NCI-H2171 (cell line): ENCODE measurements at places on chromosomes 11 and 22.

DNA sequence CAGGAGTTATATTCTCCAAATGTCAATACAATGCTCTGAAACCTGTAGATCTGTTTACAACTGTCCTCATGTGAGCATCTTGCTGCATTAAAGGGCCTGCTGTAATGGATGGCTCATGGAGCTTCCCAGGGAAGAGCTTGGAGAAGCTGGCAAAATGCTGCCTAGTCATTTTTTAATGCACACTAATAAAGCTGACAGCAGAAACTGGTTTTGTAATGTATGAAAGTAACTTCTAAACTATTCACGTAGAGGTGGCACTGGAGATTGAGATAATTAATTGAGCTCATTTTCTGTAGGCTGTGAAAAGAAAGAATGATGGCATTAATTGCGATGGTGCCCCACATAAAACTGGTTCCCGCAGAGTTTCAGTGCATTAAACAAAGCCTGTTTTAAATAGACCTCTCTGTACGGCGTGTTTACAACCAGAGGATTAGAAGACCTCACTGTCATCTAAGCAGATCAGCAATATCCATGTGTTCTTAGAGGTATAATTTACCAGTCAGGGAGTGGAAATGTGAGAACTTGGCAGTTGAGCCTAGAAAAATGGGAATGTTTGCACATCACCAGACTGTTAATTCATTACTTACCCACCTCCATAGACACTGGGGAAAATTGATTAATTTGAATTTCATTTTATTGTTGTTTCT is 16.0 kb downstream of the POLA2 start:
- DNase-seq, result no peak

DNA sequence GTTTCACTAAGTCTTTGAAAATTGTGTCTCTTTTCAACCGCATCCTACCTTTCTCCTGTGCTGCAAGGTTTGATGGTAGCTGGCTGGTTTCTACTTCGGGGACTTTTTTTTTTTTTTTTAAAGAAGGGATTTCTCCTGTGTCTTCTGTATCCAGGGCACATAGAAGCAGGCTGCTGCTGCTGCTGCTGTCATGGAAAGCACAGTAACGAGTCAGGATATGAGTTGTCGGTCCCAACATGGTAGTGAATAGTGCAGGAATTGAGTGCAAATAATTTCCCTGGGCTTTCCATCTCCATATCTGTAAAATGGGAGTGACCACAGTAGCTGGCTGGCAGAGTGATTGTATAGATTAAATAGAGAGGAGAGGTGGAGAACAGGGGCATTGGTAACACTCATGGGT is 118.3 kb upstream of the NAV2 start:
- no peak for DNase-seq

- DNase-seq, result no peak
Observed at GRCh38 chr11:126548581-126549550, 193.4 kb downstream of the ST3GAL4 start.

GRCh38 chr11:112587664-112588063 is 327.0 kb upstream of the PLET1 start:
- no peak for DNase-seq

DNA sequence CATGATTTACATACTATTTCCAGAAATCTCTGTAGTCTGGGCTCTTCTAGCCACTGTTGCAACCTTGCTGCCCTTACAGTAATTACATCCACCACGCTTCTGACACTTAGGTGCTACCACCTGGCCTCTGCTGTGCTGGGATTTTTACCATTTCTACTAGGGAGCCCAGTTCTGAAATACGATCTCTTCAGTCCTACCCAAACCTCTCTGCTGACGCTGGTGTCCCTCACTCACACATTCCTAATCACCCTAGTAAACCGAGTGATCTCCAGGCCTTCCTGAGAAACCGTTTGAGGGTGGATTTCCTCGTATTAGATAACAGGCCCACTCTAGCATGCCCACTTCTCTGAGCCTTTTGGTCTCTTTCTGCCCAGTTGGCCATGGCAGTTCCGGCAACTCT is 588.9 kb upstream of the CADM1 start:
- no peak for DNase-seq

DNA sequence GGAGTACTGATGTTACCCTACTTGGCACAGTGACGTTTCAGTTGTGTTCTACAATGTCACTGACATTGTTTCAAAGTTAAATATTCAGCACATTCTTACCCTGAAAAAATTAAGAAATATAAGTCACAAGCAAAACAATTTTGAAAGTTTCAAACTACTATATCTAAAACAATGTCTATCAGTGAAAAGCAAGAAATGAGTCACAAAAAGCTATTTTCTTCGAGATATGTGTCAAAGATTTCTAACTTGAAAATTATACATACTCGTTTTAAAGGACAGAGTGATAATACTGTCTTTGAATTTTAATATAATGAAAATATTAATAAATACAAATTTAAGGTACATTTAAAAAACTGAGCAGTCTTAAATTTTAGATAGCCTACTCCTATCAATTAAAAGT is 42.9 kb downstream of the RDX start:
- DNase-seq, result no peak

GRCh38 chr11:27700351-27701301 is at the start of gene BDNF:
Gene BDNF, minus strand, starts transcription at chr11:27700455. Its CDS starts 41,891 bp downstream, at chr11:27658564.
- DNase-seq, result no peak

DNA sequence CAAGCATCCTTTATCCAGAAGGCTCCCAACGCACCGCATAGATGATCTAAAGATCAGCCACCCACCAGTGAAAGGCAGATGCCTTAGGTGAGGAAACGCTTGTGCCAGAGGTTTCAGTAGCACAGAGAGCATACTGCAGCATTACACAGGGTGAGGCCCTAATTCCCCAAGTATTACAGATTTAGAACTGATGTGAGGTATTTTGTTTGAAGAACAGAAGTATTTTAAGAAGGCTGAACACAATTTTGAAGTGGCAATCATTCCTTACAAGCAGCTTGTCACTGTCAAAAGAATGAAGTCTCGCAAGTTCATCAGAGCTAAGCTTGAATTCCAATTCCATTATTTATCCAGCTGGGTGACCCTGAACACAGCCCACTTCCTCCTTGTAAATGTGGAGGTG is 70.0 kb upstream of the FAT3 start:
- DNase-seq, result no peak

DNA sequence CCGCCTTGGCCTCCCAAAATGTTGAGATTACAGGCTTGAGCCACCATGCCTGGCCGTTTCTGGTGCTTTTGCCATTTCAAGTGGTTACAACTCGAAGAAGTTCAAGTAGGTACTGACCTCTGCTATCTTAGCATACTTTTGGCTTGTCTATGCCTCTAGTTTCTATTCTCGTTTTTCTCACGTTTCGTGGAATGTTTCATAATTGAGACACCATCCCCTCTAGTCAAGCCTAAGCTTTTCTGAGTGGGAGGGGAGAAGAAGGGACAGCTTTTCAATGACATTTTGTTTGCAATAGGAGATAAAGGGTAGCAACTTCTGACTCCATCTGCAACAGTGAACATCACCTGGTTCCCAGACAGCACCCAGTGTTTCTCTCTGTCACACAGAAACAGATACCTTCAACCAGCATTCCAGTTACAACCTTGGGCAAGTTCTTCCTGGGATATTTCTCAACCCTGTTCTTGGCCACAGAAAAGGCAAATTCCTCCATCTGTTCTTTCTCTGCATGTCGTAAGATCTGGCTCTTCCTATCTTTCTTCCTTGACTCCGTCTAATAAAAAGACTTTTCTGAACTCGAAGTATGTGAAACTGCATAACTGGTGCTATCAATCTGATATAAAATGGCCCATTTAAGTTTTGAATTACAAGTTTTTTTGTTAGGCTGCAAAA is 25.5 kb downstream of the DDI1 start:
- no peak for DNase-seq

DNA sequence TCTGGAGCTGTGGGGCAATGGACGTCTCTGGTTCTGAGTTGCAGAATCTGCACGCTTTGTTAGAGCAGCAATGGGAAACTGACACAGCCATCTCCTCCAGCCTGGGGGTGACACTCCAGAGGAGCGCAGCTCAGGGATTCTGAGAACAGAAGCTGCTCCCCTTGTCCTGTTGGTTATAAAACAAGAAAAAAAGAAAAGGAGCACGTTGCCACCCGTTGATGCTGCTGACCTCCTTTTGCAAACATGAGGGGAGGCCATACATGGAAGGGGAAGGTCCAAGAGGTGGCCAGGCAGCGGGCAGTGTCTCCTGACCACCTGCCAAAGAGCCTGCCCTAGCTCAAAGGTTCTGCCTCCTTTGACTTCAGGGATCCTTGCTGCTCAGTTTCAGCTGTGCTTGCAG is 61.0 kb downstream of the SPATA19 start:
- no peak for DNase-seq

- no peak for DNase-seq
Observed at GRCh38 chr11:95435192-95435591, 204.2 kb upstream of the SESN3 start.

DNA sequence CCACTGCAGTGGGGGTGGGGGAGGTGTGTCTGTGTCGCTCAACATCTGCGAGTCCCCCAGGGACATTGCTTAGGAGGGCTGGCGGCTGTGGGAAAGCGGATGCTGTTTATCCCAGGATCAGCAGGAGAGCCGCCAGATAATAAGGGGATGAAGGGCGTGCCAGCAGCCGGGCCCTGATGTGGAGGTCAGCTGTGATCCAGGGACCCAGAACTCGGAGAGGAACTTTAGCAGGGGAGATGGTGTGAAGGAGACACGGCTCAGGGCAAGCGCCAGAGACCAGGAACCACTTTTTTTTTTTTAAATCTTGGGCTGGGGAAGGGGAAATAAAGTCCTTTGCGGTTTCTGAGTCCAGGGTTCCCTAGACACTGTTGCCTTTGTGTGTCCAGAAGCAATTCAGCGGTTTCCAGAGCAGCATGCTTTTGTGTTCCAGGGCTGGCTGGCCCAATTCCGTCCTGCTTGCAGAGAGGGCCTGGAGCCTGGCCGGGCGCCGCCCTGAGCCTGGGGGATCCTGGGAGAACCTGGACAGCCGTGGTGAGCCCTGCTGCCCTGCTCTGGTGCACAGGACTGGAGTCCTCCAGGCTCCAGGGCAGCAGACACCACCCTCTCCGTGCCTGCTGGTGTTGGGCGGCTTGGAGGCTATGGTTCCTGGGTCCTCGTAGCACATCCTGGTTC is at the start of gene GRAMD4:
Gene GRAMD4, plus strand, starts transcription at position 557 of the 672 bp plus-strand sequence. CDS start 6,414 bp downstream, outside the sequence.
- DNase-seq, result peak; percentile 88

DNA sequence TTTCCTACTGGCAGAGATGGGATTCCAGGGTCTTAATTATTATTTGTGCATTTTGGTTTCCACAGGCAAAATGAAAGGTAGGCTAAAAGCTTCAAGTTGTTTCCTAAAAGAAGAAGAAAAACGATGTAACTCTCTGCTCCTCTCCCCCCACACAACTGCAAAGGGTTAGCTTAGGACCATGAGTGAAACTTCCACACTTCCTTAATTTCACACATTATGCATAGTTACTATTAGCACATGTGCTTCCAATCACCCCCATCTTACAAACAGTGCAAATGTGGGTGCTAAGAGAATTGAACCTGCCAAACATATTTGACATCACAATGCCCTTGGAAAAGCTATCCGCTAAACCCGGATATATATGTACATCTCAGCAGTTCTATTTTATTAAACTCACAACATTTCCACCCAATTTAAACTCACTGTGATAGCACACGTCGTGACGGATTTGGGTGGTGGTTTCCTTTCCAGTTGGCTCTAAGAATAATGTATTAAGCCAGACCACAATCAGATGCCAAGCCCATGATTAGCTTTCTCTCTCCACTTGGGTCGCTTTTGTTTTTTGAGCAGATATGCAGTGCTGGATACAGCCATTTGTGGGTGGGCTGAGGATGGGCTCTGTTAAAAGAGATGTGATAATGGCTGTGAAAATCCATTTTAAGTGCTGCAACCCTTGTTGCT is 245.0 kb upstream of the POU2AF2 start:
- no peak for DNase-seq
